ENCODE measurements at places on chromosomes 3 and 15.

DNA sequence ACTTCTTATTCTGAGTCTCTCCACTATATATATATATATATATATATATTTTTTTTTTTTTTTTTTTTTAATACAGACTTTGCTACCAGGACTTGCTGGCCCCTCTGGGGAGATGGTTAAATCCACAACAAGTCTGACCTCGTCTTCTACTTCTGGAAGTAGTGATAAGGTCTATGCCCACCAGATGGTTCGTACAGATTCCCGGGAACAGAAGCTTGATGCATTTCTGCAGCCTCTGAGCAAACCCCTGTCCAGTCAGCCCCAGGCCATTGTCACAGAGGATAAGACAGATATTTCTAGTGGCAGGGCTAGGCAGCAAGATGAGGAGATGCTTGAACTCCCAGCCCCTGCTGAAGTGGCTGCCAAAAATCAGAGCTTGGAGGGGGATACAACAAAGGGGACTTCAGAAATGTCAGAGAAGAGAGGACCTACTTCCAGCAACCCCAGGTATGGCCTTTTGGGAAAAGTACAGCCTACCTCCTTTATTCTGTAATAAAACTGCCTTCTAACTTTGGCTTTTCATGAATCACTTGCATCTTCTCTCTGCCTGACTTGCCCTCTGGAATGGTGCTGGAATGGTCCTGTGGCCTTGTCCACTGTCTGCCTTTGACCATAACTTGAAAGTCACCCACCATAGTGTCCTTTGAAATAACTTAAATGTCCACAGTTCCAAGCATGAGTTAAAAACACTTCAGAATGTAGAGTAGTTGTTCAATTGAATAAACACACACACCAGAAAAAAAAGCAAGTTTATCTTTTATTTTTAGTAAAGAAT lies 32.4 kb downstream of the MLH1 start:
- no peak for DNase-seq

- peak; percentile 21 for DNase-seq
Measured at GRCh38 chr15:87816811-87817210, 439.7 kb downstream of the NTRK3 start.

DNA sequence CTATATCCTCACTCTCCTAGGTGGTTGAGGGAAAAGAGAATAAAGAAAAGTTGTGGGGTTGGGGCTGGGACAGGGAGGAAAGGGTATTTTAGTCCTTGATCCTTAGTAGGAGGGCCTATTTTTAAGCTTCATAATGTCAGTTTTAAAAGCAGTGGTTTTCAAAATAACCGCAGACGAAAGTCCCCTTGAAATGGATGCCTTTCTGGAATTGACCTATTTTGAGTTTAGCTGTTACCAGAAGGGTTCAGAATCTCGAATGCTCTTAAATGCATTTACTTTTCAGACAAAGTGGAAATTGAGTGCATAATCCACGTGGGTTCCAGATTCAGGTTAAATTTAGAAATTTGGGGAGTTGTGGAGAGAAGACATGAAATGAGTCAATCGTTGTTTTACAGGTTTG lies 16.6 kb downstream of the MAP2K1 start:
- DNase-seq = no peak

DNA sequence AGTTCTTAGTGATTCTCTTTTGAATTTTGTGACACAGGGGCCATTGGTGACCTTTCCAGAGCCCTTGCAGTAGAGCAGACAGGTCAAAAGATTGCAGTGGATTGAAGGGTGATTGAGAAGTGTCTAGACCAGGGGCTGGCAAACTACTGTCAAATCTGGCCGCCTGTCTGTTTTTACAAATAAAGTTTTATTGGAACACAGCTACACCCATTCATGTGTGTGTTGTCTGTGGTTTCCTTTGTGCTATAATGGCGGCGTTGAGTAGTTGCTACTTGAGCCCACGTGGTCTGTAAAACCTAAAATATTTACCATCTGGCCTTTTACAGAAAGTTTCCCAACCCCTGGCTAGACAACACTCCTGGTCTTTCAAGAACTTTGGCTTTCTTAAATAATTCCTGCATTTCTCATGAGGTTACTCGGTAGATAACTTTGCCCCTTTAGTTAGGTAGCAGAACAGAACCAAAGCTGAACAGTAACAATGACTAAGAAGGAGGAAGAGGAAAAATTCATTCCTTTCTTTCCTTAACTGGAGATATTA lies 265.1 kb upstream of the NR2E3 start:
- DNase-seq = no peak

DNA sequence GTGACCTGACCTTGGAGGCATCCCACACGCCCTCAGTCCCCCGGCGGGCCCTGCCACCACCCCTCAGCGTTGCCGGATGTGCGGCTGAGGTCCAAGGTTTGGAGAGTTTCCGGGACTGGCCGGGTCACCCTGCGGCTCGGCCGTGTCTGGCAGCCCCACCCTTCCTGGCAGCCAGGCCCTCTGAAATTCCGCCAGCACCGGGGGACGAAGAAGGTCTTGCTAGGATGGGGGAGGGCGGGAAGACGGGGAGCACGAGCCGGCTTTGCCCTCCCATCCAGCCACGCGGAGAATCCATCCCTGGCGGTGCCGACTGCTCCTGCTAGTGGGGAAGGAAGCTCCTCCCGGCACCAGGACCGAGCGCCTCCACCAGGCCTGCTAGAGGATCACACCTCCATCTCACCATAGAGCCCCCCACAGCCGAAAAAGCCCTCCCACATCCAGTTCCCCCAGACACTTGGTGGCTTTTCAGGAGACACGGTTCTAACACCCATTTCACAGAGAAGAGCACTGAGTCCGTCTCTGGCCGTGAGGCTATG lies 81.5 kb downstream of the CPN2 start:
- no peak for DNase-seq

DNA sequence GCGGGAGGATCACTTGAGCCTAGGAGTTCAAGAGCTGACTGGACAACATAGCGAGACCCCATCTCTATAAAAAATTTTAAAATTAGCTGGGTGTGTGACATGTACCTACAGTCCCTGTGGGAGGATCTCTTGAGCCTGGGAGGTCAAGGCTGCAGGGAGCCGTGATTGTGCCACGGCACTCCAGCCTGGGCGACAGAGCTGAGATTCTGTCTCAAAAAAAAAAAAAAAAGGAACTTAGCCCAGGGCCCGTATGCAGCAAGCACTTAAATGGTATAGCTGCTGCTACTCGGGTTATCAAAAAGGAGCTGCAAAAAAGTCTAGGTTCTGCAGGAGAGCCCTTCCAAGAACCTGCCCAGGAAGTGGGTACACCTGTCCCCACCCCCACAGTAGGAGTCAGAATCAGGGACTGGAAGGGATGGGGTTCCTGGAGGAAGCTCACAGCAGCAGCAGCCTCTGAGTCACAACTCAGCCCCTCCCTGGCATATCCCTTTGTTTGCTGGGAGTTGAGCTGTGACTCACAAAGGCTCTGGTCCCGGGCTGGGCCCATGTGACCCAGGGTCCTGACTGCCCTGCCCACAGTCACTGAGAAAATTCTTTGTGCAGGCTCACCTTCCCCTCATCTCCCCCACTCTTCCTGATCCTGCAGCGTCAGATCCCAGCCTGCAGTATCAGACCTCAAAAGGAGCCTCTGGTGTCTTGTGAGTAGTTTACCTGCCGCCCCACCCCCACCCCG lies at the start of gene SPATA12:
Gene SPATA12 (plus strand): TSS at position 576 of the 733 bp plus-strand sequence. CDS start 13,031 bp downstream, outside the sequence.
- peak; percentile 80 for DNase-seq

GRCh38 chr3:38647217-38647970 lies 2.1 kb downstream of the SCN5A start:
- DNase-seq = no peak

DNA sequence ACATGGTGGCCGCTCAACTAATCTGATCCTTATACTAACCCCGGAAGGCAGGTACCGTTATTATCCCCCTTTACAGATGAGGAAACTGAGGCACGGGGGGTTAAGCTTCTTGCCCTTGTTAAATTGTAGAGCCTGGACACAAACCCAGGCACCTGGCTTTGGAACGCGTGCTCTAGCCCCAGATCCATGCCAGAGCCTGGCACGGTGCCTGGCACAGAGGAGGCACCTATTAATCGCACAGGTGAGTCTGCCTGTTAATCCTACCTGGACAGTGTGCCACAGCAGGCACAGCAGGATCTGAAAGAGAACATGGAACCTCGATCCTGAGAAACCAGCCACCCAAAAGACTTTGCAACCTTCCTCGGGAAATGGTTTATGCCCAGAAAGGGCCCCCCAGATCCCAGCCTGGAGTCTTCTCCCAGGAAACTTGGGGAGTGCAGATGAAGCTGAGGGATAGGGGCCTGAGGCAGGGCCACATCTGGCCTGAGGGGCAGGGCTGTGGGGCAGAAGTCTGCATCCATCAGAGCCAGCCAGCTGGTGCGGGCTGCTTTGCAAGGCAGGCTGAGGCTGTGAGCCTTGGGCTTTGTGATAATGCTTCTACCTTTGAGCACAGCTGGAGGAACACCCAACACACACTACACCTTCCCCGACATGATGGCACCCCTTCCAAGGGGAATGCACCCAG lies 55.3 kb upstream of the SLC6A1 start:
- no peak for DNase-seq

- peak; percentile 26 for DNase-seq
Measured at GRCh38 chr3:24508423-24508839, 13.8 kb upstream of the THRB start.

DNA sequence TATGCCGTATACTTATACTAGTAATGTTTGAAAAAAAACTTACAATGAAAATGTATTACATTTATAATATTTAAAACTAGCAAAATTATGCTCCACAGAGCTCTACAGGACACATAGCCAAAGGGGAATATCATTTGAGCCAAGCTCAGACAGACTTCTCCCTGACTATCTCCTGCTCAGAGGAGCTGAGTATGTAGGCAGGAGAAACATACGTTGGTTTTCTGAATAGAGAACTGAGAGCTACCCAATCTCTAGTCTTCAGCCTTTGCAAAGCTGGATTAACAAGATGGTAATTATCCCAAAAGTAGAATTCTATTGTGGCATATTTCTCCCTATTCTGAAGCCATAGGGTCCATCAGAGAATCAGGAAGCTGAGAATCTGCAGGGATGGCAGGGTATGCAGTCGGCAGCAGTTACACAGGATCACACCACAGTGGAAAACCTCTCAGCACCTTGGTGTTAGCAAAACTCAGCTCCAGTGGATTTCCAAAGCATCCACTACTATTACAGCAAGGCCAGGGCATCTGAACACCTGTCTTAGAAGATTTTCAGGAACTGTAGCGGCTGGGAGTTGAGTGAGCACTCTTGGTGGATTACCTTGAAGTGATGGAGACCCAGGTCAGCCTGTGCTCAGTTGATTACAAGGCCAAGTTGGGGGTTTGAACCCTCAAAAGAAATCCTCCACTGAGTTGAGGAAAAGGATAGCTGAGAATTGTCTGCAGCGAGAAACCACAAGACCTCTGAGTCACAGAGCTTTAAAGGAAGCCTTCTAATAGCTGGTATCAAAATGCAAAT lies 30.1 kb downstream of the GPR15 start:
- DNase-seq = no peak

DNA sequence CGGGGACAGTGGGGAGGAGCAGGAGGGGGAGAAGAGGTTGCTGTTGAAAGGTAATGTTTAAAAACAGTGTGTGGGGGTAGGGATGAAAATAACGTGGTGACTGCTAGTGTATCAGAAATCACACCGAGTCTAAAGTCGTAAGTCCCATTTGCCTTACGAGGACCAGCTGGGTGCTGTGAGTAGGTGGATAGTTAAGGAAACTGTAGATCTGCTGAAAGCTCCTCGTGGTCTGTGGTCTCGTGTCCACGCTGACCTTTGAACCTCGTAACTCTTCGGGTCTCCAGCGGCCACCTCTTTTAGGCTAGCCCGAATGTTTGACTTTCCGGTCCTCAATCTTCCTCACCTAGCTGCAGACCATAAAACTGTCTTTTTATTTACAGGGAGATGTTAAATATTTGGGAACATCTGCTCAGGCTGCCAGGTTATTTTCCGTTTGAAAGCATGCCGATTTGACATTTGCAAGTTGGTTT lies 29.3 kb upstream of the ST3GAL6 start:
- no peak for DNase-seq

DNA sequence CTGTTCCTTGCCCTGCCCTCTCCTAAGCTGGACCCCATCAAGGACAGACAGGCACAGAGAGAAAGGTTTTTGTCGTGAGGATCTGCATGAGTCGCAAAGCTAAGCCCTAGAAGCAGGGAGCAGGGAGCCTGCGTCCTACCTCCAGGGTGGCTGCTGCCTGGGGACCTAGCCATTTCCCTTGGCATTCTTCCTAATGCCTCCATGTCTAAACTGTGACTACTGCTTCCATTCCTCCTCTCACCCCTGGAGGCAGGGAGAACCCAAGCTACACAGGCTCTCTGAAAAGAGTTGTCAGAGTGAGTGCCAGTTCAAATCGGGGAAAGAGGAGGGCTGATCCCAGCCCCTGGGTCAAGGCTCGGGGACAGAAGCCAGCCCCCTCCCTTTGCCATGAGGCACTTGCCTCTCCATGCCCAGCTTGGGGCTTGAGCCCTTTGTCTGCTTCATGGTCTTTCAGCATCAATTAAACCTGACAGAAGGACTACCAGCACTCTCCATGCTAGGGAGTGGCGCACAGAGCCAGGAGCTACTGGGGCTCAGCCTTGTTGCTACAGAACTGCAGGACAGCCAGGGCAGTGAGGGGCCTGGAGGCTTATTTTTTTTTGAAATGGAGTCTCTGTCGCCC lies 2.4 kb downstream of the GCHFR start:
- no peak for DNase-seq

DNA sequence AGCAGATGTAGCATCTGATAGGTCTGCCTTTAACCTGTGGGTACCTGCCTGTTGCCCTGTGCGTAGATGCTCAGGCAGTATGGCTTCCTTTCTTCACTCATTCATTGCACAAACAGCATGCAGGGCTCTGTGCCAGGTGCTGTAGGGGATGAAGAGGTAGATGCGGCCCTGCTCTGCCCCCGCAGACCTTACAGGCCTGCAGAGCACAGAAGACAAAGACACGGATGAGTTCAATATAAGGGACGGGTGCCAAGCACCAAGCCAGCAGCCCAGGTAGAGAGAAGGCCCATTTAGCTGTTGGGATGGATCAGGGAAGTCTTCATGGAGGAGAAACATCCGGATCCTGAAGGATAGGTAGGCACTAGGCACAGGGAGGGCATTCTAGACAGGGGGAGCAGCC lies 69.4 kb downstream of the AAGAB start:
- no peak for DNase-seq

DNA sequence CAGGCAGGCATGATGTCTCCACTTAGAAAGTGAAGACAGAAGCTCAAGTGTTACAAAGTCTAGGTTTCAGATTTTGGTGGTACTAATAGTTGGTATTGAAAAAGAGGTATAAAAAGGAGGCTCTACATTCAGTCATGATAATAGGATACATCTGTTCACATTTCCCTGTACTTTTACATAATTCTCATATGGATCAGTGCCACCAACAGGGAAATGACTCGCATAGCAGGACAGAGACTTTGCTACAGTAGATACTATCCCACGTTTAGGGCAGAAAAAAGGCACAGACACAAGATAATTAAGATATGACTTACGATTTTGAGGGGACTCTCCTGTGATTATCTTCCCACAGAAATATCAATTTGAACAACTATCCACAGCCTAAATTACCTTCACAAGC lies 1062.9 kb upstream of the EPHA6 start:
- DNase-seq = no peak
